ENCODE measurements at places on chromosomes 2 and 18. TPM values are rescaled to one million over a fixed set of nuclear protein-coding genes. Genes with fewer than 3 reads are reported as not detected.

Gene LRP1B
- total RNA-seq, result under 0.01 TPM

Gene GFPT1
- total RNA-seq, result 100.0 TPM

- DNase-seq, result no peak
Observed at GRCh38 chr2:52312486-52312885, 1280.6 kb upstream of the NRXN1 start.

Gene ANKRD30B
- not detected for total RNA-seq

Gene C2orf72
- under 0.01 TPM for total RNA-seq

GRCh38 chr18:42268798-42269197 is 313.8 kb downstream of the PIK3C3 start:
- DNase-seq, result no peak

GRCh38 chr2:209629597-209629996 is 142.0 kb upstream of the UNC80 start:
- peak; percentile 33 for DNase-seq

DNA sequence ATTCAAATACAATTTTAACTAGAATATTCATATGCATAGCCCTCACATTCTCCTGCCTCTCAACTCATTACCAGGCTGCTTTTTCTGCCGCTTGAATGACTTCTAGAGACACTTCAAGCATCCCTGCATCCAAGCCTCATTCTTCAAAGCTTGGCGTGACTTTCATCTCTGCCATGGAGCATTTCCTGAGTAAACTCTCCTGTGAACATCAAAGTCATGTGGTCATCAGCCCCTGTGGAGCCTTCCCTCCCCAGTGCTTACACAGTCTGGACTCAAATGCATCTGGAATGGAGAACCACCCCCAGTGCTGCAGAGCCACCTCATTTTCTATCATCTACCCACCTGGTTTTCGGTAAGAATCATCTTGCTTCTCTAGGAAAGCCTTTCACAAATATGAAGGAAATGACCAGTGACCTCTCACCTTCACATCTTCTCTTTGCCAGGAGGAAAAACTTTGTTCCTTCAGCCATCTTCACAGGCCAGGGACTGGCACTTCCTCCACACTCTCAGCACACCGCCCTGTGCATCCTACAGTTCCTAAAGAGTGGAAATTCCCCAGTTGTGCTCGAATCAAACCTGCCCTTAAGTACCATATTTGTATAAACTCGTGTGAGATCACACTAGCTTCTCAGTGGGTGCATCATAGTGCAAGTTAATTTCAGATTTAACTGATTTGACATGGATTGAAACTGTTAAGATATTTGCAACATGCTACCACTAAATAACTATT is 116.4 kb downstream of the COL6A3 start:
- no peak for DNase-seq

Gene MPP4
- 0.13 TPM for total RNA-seq

Gene DSEL
- 3.3 TPM for total RNA-seq

- peak; percentile 53 for DNase-seq
Observed at GRCh38 chr2:159562248-159562647, 54.1 kb downstream of the BAZ2B start.

- DNase-seq, result no peak
Observed at GRCh38 chr18:73151086-73151485, 283.3 kb upstream of the NETO1 start.

DNA sequence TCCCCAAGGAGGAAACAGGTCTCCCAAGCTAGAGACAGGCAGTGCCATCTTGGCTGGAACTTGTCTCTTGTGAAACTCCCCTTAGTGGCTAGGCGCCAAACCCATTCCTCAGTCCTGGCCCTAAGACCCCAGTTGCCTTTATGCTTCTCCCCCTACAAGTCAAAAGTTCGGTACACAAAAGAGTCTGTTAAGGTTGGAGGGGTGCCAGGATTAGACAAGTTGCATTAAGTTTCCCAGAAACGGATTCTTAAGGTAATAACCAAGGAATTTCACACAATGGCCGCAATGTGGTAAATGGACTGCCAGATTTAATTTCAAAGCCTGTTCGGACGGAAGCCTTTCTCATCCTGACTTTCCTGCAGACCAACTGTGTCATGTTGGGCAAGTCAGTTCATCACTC is 80.7 kb downstream of the CCBE1 start:
- DNase-seq, result peak; percentile 60

Gene EFHD1
- not detected for total RNA-seq

Gene NFU1
- 37.5 TPM for total RNA-seq

GRCh38 chr2:156901373-156902031 is 356.0 kb upstream of the GALNT5 start:
- DNase-seq, result no peak

Gene PLGLB1
- total RNA-seq, result 0.26 TPM

DNA sequence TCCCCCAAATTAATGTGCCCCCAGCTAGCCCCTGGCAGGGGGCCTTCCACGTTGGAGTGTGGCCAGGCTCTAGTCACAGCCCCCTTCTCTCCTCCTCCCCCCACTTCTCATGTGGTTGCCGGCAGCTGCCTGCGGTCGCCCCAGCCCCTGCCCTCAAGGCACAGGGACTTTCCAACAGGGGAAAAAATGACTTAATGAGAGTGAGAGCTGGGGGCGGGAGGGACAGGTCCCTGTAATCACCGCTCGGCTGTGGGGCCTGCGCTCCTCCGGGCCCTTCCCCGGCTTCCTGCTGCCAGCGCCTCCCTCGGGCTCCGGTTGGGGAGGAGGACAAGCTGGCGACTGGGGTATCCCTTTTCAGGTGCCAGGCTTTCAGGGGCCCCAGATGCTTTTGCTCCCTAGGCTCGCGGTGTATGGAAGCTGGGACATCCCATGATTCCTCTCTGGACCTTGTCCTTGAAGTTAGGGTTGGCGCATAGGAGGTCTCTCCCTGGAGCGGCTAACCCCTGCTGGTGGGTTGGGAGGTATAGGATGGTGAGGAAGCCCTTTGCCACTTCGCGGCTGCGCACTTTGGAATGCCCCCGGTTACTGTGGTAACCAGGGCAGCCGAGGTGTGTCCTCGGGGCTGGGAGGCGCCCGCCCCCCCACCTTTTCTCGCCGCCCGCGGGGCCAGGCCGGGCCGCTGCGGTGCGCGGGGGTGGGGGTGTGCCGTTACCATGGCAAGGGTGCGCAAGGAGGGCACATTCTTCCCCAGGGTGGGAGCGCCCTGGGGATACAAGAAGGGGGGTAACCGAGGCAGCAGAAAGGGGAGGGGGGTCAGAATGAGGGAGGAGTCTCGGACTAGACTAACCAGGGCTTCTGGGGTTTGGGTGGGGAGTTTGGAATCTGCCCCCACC is 16.1 kb downstream of the WNT10A start:
- DNase-seq, result peak; percentile 49

DNA sequence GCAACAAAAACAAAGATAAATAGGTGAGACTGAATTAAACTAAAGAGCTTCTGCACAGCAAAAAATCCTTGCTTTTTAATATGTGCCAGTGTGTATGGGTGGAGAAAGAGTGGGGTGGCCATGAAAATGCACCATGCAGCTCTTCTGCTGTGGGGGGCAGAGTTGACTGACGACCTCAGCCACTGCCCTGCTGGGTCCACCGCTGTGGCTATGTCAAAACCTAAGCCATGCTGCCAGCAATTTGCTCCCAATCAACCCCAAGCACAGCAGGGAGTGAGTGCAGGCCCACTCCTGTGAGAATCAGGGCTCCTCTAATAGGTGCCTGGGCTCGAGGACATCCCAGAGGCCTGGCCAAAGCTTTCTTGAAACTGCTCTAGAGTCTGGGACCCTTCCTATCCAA is 235.6 kb upstream of the RBBP8 start:
- no peak for DNase-seq

GRCh38 chr18:37355772-37356171 is 209.8 kb downstream of the CELF4 start:
- DNase-seq, result no peak

GRCh38 chr2:196955036-196955435 is 28.5 kb upstream of the PGAP1 start:
- DNase-seq, result peak; percentile 79

Gene MAB21L4
- total RNA-seq, result 5.1 TPM
